ENCODE measurements at places on chromosomes 1 and 21. TPM values are rescaled to one million over a fixed set of nuclear protein-coding genes. Genes with fewer than 3 reads are reported as not detected.

- DNase-seq = peak; percentile 38
- no peak overlapping the region for H3K4me3 ChIP-seq
- no peaks in the 10 kb centered on the region for H3K27me3 ChIP-seq
- H3K36me3 ChIP-seq = peaks cover 30% of the 10 kb centered on the region
- no peak overlapping the region for H3K27ac ChIP-seq
These were observed 37.1 kb downstream of the EIF4G3 start for GRCh38 chr1:21139601-21140000.

DNA sequence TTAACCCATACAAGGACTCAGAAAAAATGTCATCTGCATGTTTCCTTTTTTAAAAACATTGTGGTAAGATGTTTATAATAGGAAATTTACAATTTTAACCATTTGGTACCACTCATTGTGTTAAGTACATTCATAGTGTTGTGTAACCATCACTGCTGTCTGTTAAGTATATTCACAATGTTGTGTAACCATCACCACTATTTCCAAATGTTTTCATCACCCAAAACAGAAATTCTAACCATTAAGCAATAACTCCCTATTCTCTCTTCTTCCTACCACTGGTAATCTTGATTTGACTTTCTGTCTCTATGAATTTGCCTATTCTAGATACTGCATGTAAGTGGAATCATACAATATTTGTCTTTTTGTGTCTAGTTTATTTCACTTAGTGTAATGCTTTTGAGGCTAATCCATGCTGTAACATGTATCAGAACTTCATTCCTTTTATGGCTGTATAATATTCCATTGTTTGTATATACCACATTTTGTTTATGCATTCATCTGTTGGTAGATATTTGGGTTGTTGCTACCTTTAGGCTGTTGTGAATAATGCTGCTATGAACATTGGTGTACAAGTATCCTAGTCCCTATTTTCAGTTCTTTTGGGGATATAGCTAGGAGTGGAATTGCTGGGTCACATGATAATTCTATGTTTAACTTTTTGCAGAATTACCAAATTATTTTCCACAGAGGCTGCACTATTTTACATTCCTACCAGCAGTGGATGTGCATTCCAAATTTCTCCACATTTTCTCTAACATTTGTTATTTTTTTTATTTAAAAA, 14.1 kb downstream of the HIPK1 start:
- H3K27me3 ChIP-seq = no peaks in the 10 kb centered on the region
- peaks cover 24% of the 10 kb centered on the region for H3K4me1 ChIP-seq
- no peak overlapping the region for H3K4me3 ChIP-seq
- DNase-seq = no peak

DNA sequence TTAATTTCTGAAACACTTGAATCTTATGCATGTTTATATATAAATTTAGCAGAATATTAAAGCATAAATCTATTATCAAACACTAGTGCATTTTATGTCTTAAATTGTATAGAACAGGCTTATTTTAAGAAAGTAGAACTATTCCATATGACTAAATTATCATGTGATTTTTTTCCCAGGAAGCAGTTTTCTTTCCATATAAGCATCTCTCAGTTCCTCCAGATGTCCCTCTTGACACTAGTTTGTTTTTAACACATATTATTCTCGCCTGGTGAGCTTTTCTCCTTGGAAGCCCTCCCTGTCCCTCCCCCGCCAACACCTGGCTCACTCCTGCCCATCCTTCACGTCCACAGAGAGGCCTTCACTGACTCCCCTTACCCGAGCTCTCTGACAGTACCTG, 48.3 kb upstream of the BCAR3 start:
- no peak for DNase-seq
- H3K4me3 ChIP-seq = no peak overlapping the region
- H3K27ac ChIP-seq = no peak overlapping the region
- peaks cover 5% of the 10 kb centered on the region for H3K4me1 ChIP-seq

- DNase-seq = no peak
- H3K36me3 ChIP-seq = peaks cover 41% of the 10 kb centered on the region
- peak overlapping the region; percentile 92 for H3K4me3 ChIP-seq
- no peaks in the 10 kb centered on the region for H3K27me3 ChIP-seq
- peak overlapping the region; percentile 85 for H3K27ac ChIP-seq
These were observed 806 bp downstream of the DDOST start for GRCh38 chr1:20660363-20660762.

DNA sequence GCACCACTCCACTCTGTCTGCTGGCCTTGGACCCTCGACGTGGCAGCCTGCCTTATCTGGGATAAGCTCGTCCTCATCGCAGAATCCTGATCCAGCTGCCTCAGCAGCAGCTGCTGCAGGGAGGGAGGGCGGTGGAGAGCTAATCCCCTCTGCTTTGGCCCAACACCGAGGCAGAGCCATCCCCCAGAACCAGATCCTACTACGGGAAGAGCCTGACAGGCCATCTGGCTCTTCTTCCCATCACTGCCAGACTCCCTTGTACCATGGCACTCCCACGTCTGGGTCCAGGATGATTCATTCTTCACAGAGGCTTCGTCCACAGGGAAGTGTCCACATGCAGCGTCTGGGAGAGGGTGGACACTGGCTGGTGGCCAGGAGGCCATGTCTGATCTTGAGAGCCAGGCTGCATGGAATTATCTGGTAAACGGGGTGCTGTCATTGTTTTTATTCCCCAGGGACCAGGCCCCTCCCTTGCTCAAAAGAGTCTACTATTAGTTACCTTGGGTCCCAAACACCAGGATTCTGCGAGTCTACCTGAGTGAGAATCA, 14.6 kb upstream of the PKP1 start:
- no peak overlapping the region for H3K27ac ChIP-seq
- no peaks in the 10 kb centered on the region for H3K4me1 ChIP-seq
- no peak overlapping the region for H3K4me3 ChIP-seq
- peaks cover 43% of the 10 kb centered on the region for H3K27me3 ChIP-seq

GRCh38 chr1:20555758-20556120, 3.4 kb downstream of the FAM43B start:
- H3K4me1 ChIP-seq = peaks cover 37% of the 10 kb centered on the region
- no peak overlapping the region for H3K27ac ChIP-seq
- H3K36me3 ChIP-seq = no peaks in the 10 kb centered on the region

DNA sequence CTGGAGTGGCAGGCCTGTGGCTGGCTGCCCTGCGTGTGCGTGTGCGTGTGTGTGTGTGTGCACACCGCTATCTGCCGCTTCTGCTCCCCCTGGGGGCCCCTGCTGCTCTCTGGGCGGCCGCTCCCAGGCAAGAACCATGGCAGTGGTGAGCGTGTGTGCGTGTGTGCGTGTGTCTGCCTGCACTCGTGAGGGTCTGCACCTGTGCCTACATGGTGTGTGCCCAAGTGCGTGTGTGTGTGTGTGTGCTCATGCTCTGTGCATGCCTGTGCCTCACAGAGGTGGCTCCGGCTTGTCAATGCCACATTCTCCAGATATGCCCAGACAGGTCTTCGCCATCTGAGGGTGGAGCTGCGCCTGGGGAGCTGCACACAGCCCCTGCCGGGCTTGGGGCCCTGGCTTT, 18.7 kb upstream of the PEX10 start:
- no peak overlapping the region for H3K4me3 ChIP-seq
- H3K36me3 ChIP-seq = no peaks in the 10 kb centered on the region
- H3K27ac ChIP-seq = no peak overlapping the region
- DNase-seq = no peak
- H3K27me3 ChIP-seq = peaks cover 96% of the 10 kb centered on the region

- no peak for DNase-seq
- no peaks in the 10 kb centered on the region for H3K27me3 ChIP-seq
- H3K27ac ChIP-seq = no peak overlapping the region
- no peaks in the 10 kb centered on the region for H3K36me3 ChIP-seq
- no peaks in the 10 kb centered on the region for H3K4me1 ChIP-seq
These were observed 262.1 kb downstream of the AKT3 start for GRCh38 chr1:243587823-243588560.

GRCh38 chr1:76680651-76681050, 186.6 kb upstream of the ST6GALNAC5 start:
- no peak overlapping the region for H3K4me3 ChIP-seq
- no peak overlapping the region for H3K27ac ChIP-seq
- no peaks in the 10 kb centered on the region for H3K36me3 ChIP-seq

The TCHHL1 gene
- total RNA-seq = not detected

The C2CD4D gene
- not detected for total RNA-seq

The C1orf198 gene
- total RNA-seq = 69.3 TPM
